ENCODE measurements at places on chromosomes 16 and 17. TPM values are rescaled to one million over a fixed set of nuclear protein-coding genes. Genes with fewer than 3 reads are reported as not detected.

GRCh38 chr17:3666516-3666915 lies 1.9 kb downstream of the TAX1BP3 start:
- no peak for DNase-seq

The ADAMTS18 gene
- total RNA-seq = not detected

DNA sequence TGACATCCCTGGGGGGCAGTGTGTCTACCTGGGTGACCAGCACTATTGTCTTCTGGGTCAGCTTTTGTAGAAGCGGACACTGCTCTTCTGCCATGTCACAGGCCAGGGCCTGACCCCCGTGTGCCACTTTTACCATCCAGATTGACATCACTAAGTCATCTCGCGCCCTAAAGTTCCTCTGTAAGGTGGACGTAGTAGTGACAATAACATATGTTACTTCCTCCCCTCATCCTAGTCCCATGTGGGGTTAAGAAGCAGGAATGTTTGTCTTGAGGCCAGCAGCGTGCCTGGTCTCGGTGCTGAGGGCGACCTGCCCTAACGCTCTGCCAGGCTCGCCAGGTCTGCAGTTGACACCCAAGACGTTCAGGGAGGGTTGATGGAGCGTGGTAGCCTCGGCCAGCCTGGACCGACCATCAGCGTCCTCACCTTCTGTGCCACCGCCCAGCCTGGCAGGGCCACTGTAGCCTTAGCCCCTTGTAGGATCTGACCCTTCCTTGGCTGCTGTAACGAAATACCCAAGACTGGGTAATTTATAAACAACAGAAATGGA lies 20.7 kb downstream of the GAA start:
- peak; percentile 58 for DNase-seq

DNA sequence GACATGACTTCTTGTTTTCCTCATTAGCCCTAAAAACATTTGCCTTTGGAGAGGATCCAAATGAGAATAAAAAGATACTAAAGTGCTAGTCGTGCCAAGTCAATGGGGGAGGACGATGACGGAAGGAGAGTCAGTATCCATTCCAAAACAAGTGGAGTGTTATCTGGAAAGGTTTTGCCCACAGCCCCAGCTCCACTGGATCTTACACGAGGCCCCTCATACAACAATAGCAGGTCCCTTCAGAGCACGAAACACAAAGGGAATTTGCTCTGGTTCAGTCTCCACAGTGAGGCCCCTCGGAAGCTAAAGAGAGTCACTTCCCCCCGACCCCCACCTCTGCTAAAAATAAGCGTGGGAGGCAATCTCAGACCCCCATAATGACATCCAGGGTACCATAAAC lies 496.9 kb upstream of the ZFHX3 start:
- no peak for DNase-seq

- DNase-seq = peak; percentile 86
Measured at GRCh38 chr17:41058741-41059140, 1.2 kb downstream of the KRTAP2-3 start.

DNA sequence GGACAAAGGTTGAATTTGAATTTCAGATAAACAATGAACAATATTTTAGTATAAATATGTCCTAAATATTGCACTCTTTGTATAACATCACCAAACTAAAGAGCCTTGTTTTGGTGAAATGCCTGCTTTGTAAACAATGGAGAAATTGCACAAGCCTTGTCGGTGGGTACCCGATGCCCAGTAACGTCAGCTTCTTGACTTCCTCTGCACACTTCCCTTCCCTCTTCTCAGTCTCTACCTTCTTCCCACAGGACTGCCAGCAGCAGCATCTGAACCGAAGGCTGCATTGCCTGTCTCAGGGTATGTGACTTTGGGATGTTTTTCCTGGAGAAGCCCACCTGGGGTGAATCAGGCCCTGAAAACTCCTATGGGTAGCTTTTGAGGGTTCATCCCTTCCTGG lies 113.9 kb downstream of the UTP18 start:
- DNase-seq = no peak

GRCh38 chr17:71180801-71181385 lies 939.9 kb upstream of the SOX9 start:
- no peak for DNase-seq

GRCh38 chr16:72876221-72876620 lies 171.7 kb downstream of the ZFHX3 start:
- DNase-seq = peak; percentile 93

The GRAP gene
- under 0.01 TPM for total RNA-seq

DNA sequence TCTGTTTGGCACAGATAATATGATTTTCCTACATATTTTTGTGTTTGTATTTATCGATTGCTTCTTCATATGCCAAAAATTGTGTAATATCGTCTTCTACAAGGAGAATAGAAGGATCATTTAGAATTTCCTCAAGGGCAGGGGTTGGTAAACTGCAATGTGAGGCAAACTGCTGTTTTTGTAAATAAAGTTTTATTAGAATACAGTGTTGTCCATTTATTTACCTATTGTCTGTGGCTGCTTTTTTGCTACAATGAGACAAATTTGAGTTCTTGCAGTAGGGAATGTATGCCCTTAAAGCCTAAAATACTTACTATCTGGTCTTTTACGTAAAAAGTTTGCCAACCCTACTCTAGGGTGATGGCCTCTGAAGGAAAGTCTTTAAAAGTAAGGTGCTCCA lies 509.5 kb downstream of the TMEM114 start:
- no peak for DNase-seq

- DNase-seq = no peak
Measured at GRCh38 chr17:68260051-68260762, 12.4 kb downstream of the AMZ2 start.

The MIEF2 gene
- 14.5 TPM for total RNA-seq

The MLKL gene
- total RNA-seq = 5.1 TPM

- DNase-seq = peak; percentile 9
Measured at GRCh38 chr17:70344386-70345060, 175.2 kb downstream of the KCNJ2 start.

- DNase-seq = peak; percentile 90
Measured at GRCh38 chr17:81534157-81535006, 6.2 kb downstream of the FSCN2 start.

GRCh38 chr17:66548659-66549310 lies 246.4 kb downstream of the PRKCA start:
- DNase-seq = no peak

- DNase-seq = no peak
Measured at GRCh38 chr16:60989592-60989991, 1046.6 kb downstream of the CDH8 start.

GRCh38 chr16:58638148-58639036 lies 8.8 kb upstream of the CNOT1 start:
- DNase-seq = peak; percentile 90

The WNT9B gene
- 0.36 TPM for total RNA-seq

The GUCY2D gene
- total RNA-seq = not detected

The PTX4 gene
- not detected for total RNA-seq

The CACNA1G gene
- total RNA-seq = under 0.01 TPM

GRCh38 chr16:50403491-50403890 lies 34.7 kb upstream of the BRD7 start:
- DNase-seq = no peak

The EPX gene
- total RNA-seq = not detected

- no peak for DNase-seq
Measured at GRCh38 chr16:52956044-52956443, 96.7 kb downstream of the CHD9NB start.

DNA sequence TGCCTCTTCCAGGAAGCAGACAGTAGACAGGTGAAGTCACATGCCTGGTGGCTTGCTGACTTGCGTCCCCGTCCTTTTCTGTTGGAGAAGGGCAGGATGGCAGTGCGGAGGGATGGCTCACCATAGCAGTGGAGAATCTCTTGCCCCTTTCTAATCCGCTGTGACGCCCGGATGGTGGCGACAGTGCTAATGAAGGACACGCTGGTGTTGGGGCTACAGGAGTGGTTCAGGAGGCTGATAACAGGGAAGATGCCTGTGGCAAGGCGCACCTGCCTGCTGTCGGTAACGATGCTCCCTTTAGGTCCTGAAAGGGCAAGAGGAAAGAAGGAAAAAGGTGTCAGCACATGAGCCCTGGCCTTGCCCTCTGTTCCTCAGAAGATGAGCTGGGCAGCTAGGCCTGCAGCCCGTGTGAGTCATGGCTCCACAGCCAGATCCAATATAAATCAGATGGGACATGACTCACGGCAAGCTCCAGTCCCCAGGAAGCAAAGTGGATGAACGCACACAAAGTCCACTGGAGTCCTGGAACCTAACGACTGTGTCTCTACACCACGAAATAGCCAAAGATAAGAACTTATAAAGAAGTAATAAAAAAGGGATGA lies 25.5 kb downstream of the SERPINF1 start:
- peak; percentile 98 for DNase-seq

- no peak for DNase-seq
Measured at GRCh38 chr17:49823614-49824013, 24.3 kb downstream of the TAC4 start.

DNA sequence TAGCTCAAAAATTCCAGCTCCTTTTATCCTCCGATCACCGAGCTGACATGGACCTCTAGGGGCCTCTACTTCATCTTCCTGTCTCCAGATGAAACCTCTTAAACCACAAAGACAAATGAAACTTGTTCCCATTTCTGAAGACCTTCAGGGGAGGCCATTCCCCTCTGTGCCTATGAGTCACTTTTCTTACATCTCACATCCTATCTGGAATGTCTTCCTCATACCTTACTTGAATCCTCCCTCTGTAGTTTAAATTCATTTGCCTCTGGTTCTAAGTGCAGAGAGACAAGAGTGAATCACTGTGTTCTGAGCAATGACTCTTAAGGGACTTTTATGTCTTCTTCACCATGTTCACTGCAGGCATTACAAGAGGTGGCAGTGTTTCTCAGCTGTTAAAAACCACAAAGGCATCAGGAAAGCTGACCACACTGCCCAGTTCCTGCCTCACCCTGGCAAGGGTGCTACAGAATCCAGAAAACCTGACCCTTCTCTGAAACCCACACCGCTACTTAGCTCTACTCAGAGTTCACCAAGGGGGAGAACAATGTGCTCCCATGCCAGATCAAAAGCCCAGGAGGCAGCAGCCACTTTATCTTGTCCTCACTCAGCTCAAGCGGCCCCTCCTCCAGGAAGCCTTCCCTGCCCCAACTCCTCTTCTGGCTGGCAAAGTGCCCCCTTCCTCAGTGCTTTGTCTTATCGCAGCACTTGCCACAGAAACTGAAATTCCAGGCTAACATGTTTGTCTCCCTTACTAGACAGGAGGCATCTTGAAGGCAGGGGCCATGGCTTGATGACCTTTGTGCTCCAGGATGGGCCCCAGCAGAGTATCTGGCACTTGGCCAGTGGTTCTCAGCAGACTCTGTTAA lies 6.4 kb downstream of the CUEDC1 start:
- DNase-seq = peak; percentile 97

- DNase-seq = no peak
Measured at GRCh38 chr16:83619381-83620150, 188.2 kb upstream of the HSBP1 start.

- DNase-seq = no peak
Measured at GRCh38 chr17:69468207-69468606, 53.7 kb downstream of the MAP2K6 start.

All from osteoblast (primary cell).